Chondrocyte (in vitro differentiated cells): ENCODE measurements at places on chromosomes 11 and 22. TPM values are rescaled to one million over a fixed set of nuclear protein-coding genes. Genes with fewer than 3 reads are reported as not detected.

SRRD gene
- 21.4 to 27.5 TPM (median 23.2 TPM) in 3 replicates for total RNA-seq

OR8A1 gene
- total RNA-seq: 0.07 to 0.23 TPM in 2 of 3 replicates, not detected in the other

MMP27 gene
- total RNA-seq: not detected in 3 replicates

OR51A2 gene
- total RNA-seq: not detected in 3 replicates

KRTAP5-1 gene
- not detected in 3 replicates for total RNA-seq

HIC2 gene
- total RNA-seq: 4.3 to 4.9 TPM (median 4.5 TPM) in 3 replicates

TPBGL gene
- total RNA-seq: 0.24 to 0.82 TPM (median 0.74 TPM) in 3 replicates

KCNQ1OT1 gene
- total RNA-seq: 2.5 to 8.5 TPM (median 2.7 TPM) in 3 replicates

MYBPC3 gene
- total RNA-seq: not detected in 3 replicates

CD3G gene
- not detected in 3 replicates for total RNA-seq

VPS11 gene
- 28.0 to 30.3 TPM (median 30.1 TPM) in 3 replicates for total RNA-seq

FREY1 gene
- 0.49 to 1.4 TPM (median 0.80 TPM) in 3 replicates for total RNA-seq

CDC42EP1 gene
- total RNA-seq: 155 to 167 TPM (median 156 TPM) in 3 replicates

OAF gene
- total RNA-seq: 5.7 to 12.8 TPM (median 6.6 TPM) in 3 replicates

OR8D2 gene
- total RNA-seq: not detected in 3 replicates

MAP6 gene
- 14.2 to 26.4 TPM (median 25.9 TPM) in 3 replicates for total RNA-seq

DRICH1 gene
- not detected in 3 replicates for total RNA-seq

LAYN gene
- 10.6 to 12.9 TPM (median 11.5 TPM) in 3 replicates for total RNA-seq

SCGB1D1 gene
- total RNA-seq: not detected in 3 replicates

MOV10L1 gene
- 0.51 to 1.1 TPM (median 1.1 TPM) in 3 replicates for total RNA-seq

CCDC86 gene
- total RNA-seq: 16.6 to 18.6 TPM (median 17.7 TPM) in 3 replicates

SULT4A1 gene
- 0.68 to 3.3 TPM (median 2.9 TPM) in 3 replicates for total RNA-seq

MUS81 gene
- 55.7 to 68.4 TPM (median 66.3 TPM) in 3 replicates for total RNA-seq

ZNF143 gene
- 16.6 to 23.1 TPM (median 18.9 TPM) in 3 replicates for total RNA-seq

MRGPRE gene
- total RNA-seq: not detected in 3 replicates

DSCAML1 gene
- not detected in 3 replicates for total RNA-seq

OR6A2 gene
- total RNA-seq: 0.19 to 0.23 TPM in 2 of 3 replicates, not detected in the other

PARVA gene
- 147 to 170 TPM (median 158 TPM) in 3 replicates for total RNA-seq

SAA1 gene
- total RNA-seq: not detected in 3 replicates

FXYD2 gene
- not detected in 3 replicates for total RNA-seq

CSF2RB gene
- 0.05 to 0.19 TPM (median 0.08 TPM) in 3 replicates for total RNA-seq

CTSF gene
- total RNA-seq: not detected in 3 replicates

FJX1 gene
- total RNA-seq: 15.2 to 22.8 TPM (median 15.9 TPM) in 3 replicates

A4GALT gene
- 5.2 to 23.8 TPM (median 22.0 TPM) in 3 replicates for total RNA-seq

SLC1A2 gene
- 0.10 to 1.1 TPM (median 0.26 TPM) in 3 replicates for total RNA-seq

OR52E8 gene
- total RNA-seq: not detected in 3 replicates

MMP3 gene
- total RNA-seq: not detected in 3 replicates

FAM180B gene
- not detected in 3 replicates for total RNA-seq

IZUMO1R gene
- total RNA-seq: not detected in 3 replicates

DCDC1 gene
- not detected in 3 replicates for total RNA-seq

HPX gene
- 2.6 to 3.8 TPM (median 3.2 TPM) in 3 replicates for total RNA-seq

RIN1 gene
- total RNA-seq: 7.1 to 7.7 TPM (median 7.2 TPM) in 3 replicates

HBG1 gene
- total RNA-seq: not detected in 3 replicates

DDIAS gene
- total RNA-seq: 1.2 to 3.5 TPM (median 1.8 TPM) in 3 replicates

MPPED2 gene
- not detected in 3 replicates for total RNA-seq

OR56A1 gene
- total RNA-seq: not detected in 3 replicates

CLMP gene
- 4.8 to 21.4 TPM (median 6.6 TPM) in 3 replicates for total RNA-seq

PLAAT2 gene
- total RNA-seq: not detected in 3 replicates

MS4A10 gene
- total RNA-seq: not detected in 3 replicates
